Fibroblast of villous mesenchyme (primary cell): ENCODE measurements at places on chromosomes 1 and 21. TPM values are rescaled to one million over a fixed set of nuclear protein-coding genes. Genes with fewer than 3 reads are reported as not detected.

The RGS1 gene
- 0.32 TPM in 1 of 2 replicates, not detected in the other for total RNA-seq

The KCNAB2 gene
- total RNA-seq: 2.6 and 3.5 TPM in 2 replicates

The CLDN8 gene
- not detected in 2 replicates for total RNA-seq

The CLEC20A gene
- total RNA-seq: not detected in 2 replicates

The MROH9 gene
- total RNA-seq: under 0.01 TPM in 2 replicates

The RGS8 gene
- not detected in 2 replicates for total RNA-seq

The FBXO2 gene
- 1.9 and 4.3 TPM in 2 replicates for total RNA-seq

The TSPAN2 gene
- under 0.01 and 0.97 TPM in 2 replicates for total RNA-seq

The HSF2BP gene
- total RNA-seq: 2.6 and 3.9 TPM in 2 replicates

The APCS gene
- not detected in 2 replicates for total RNA-seq

The MTARC1 gene
- 1.7 and 2.3 TPM in 2 replicates for total RNA-seq

The NEK2 gene
- 10.0 and 17.7 TPM in 2 replicates for total RNA-seq

The ST7L gene
- total RNA-seq: 17.4 and 29.8 TPM in 2 replicates

The TNFRSF4 gene
- total RNA-seq: 0.32 and 0.43 TPM in 2 replicates

The NID1 gene
- 204 and 211 TPM in 2 replicates for total RNA-seq

The SLC35E2B gene
- 31.2 and 32.8 TPM in 2 replicates for total RNA-seq
